Retinal pigment epithelial cell (primary cell): ENCODE measurements at places on chromosomes 5 and 9.

GRCh38 chr5:176441921-176442323, 6.3 kb upstream of the FAF2 start:
- DNase-seq, result no peak

DNA sequence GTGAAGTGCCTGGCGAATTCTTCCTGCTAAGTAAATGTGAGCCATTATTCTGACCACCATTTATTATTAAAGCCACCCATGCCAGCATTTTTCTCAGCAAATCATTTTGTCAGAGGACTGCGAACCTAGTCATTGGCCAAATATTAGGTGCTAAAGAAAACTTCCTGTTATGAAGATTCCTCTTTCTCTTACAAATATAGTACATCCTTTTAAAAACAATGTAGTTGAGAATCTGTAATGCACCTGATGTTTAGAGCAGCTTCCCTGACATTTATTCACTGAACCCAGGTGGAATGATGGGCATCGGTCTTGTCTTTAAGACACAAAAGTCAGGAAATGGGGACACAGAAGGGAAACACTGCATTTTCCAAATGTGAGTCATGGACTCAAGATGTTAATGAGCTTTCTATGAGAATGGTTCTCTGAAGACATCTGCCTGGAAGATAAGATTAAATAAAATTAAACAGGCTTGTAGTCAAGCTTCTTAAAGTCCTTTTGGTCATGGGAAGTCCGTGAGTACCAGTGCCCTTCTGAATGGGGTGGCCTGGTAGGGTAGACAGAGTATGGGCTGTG, 290.6 kb downstream of the FBXL7 start:
- DNase-seq, result no peak

- no peak for DNase-seq
Measured at GRCh38 chr5:144142139-144142823, 28.2 kb downstream of the YIPF5 start.

- peak; percentile 2 for DNase-seq
Measured at GRCh38 chr9:105842023-105842644, 147.8 kb downstream of the TMEM38B start.

GRCh38 chr5:36202521-36202961, 39.2 kb downstream of the NADK2 start:
- peak; percentile 80 for DNase-seq

- DNase-seq, result no peak
Measured at GRCh38 chr9:119968836-119969707, 599.8 kb upstream of the BRINP1 start.

- DNase-seq, result peak; percentile 98
Measured at GRCh38 chr9:33233626-33234342, 6.2 kb upstream of the SPINK4 start.

DNA sequence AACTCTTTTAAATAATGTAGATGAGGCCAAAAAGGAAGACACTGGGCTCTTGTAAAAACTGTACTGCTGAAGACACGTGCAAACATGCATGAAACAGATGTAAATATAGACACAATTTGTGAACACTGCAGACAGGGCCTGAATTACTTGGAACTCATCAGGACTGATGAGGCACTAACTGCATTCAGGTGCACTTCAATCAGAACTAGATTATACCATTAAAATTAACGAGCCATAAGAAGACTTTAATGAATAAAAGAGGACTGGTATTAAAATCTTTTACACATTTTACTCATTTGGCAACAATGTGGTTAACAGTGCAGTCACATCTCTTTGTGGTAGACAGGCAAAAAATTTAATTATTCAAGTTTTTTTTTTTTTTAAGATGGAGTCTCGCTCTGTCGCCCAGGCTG, 13.4 kb upstream of the ZCCHC9 start:
- DNase-seq, result no peak

DNA sequence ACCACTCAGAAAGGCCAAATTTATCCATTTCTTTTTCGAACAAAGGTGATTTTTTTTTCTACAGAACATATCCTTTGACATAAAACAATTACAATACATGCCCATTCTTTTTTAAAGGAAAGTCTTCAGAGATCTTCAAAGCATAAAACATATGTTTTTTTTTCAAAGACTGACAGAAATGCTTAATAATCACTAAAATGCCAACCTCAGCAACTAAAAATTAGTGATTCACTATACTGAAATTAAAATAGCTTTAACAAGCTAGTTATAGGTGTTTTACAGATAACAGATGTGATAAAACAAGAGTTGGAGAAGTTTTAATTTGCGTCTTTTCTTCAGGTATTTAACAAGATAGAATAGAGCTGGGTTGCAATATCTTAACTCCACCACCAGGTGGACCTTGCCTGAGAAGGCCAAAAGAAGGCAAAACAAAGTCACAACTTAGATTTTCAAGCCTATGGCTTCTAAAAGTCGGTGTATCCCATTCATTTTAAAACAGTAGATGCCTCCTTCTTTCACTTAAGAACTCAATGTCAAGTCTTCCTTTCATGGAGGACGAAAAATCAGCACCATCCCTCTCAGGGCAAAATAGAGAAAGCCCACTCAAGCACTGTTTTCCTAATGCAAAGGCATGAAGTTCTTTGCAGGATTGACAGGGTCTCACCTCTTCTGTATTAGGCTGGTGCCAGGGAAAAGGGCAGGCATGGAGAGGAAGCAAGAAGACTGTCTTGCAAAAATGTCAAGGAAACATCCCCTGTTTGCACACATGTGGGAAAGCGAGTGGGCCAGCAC, 31.1 kb upstream of the CPLX2 start:
- no peak for DNase-seq

DNA sequence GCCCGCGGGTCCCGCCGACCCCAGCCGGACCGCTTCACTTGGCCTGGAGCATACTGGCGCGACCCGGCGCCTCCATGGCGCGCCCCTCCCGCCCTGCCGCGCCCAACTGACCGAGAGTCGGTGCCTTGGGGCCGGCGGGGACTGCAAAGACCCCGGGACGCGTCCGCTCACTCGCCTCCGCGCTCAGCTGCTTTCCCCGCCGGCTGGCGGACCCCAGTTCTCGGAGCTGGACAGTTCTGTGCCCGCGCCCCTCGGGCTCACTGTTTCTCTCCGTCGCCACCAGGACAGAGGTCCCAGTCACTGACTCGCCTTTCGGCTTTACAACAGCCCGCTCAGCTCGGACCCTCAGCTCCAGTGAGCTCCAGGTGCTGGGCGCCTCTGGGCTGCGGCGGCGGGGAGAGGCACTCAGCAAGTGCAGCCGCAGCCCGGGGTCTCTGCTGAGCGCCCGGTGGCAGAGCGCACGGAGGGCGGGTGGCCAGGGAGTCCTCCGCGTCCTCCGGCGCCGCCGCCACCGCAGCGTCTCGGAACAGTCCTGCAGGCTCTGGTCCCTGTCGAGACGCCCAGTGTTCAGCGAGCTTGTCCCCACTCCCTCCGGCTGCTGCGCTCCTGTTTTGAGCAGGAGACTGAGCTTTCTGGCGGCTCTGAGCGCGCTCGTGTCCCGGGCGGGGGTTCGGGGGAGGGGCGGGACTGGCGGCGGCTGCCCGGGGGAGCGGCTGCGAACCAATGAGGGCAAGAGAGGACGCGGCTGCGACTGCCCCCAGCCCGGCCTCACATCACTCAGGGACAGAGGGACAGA, at the start of gene SMIM32:
Gene SMIM32 (minus strand): TSS at position 637 of the 796 bp plus-strand sequence. CDS start 638 bp downstream, outside the sequence.
- DNase-seq, result no peak

DNA sequence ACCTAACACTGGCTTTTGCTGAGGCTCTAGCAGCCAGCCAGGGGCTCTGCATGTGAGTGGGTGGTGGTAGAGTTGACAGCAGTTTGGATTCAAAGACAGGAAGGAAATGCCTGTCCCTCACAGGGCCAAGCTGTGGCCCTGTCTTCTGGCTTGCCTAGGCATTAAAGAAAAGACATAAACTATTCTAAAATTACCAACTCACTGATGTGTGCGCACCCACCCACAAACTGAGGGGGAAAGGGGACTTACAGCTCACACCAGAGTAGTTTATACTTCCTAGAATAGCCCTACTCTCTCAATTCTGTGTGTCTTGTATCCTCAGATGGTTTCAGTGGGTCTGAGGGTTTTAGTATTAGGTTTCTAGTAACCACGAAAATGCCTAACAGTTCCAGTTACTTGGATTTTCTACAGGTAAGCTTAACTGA, 18.3 kb upstream of the IL13 start:
- DNase-seq, result no peak
